ENCODE measurements at places on chromosomes 1 and 21. TPM values are rescaled to one million over a fixed set of nuclear protein-coding genes. Genes with fewer than 3 reads are reported as not detected.
A peak's percentile ranks its signal among the peaks of the same experiment; 100 is the strongest.

The SAMSN1 gene
- total RNA-seq, result 45.7 TPM

GRCh38 chr1:241722947-241723346, 70.9 kb downstream of the WDR64 start:
- no peak overlapping the region for H3K27ac ChIP-seq
- no peak overlapping the region for H3K4me3 ChIP-seq
- no peak for DNase-seq
- H3K4me1 ChIP-seq, result no peaks in the 10 kb centered on the region

The FAM3B gene
- total RNA-seq, result 7.9 TPM

- H3K36me3 ChIP-seq, result no peaks in the 10 kb centered on the region
- DNase-seq, result peak; percentile 90
- peaks cover 10% of the 10 kb centered on the region for H3K27me3 ChIP-seq
- H3K4me1 ChIP-seq, result no peaks in the 10 kb centered on the region
- H3K4me3 ChIP-seq, result peak overlapping the region; percentile 72
Measured at GRCh38 chr1:233326811-233327650, 493 bp upstream of the MAP3K21 start.

DNA sequence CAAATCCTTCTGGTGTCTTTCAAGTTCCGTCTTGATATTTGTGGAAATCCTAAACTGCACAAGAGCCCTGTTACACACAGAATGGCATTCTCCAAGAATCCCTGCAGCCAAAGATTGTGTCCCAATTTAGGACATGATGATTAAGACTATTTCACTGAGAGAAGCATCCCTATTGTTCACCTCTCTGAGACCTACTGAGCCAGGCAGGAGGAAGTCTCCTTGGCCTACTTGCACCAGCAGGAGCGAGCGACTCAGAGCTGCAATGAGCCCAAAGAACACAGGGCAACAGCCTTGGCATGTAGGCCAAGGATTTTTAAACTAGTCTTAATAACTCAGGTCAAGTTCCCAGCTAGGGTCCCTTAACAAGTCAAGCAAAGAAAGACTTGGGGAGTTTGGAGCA, 79.4 kb upstream of the RUNX1 start:
- no peak overlapping the region for H3K27ac ChIP-seq
- H3K27me3 ChIP-seq, result no peaks in the 10 kb centered on the region
- H3K36me3 ChIP-seq, result no peaks in the 10 kb centered on the region
- H3K4me3 ChIP-seq, result no peak overlapping the region
- no peaks in the 10 kb centered on the region for H3K4me1 ChIP-seq
- no peak for DNase-seq

- peaks cover 88% of the 10 kb centered on the region for H3K4me1 ChIP-seq
- no peak for DNase-seq
- no peak overlapping the region for H3K4me3 ChIP-seq
- H3K27ac ChIP-seq, result peak overlapping the region; percentile 5
- H3K27me3 ChIP-seq, result no peaks in the 10 kb centered on the region
- H3K36me3 ChIP-seq, result no peaks in the 10 kb centered on the region
Measured at GRCh38 chr1:198174297-198174696, 17.5 kb downstream of the NEK7 start.

The NDUFS5 gene
- 104 TPM for total RNA-seq

DNA sequence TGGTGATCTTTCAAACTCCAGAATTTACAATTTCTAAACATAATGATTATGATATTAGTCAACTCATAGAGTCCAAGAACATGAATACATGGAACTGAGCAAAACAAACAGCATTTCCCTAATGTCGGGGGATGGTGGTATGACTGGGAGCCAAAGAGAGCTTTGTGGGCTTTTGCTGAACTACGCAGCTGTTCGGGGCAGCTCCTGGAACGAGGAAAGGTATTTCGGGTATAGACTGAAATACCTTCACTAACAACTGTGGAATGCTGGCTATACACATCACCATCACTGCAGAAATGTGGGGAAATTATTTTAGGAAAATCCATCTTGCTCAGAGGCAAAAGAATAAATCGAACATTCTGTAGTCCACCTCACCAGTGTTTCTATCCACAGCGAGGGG, 30.2 kb upstream of the VPS26C start:
- no peak overlapping the region for H3K27ac ChIP-seq
- no peak overlapping the region for H3K4me3 ChIP-seq
- no peaks in the 10 kb centered on the region for H3K36me3 ChIP-seq

The FCRL3 gene
- total RNA-seq, result 0.84 TPM

Data from left lung (tissue), 14 donors.